Stimulated activated CD4-positive, alpha-beta T cell treated with anti-CD3 and anti-CD28 coated beads, Interleukin-15, amount 100 ng/mL, for 1 hour (primary cell): ENCODE measurements at places on chromosomes 4 and X.

DNA sequence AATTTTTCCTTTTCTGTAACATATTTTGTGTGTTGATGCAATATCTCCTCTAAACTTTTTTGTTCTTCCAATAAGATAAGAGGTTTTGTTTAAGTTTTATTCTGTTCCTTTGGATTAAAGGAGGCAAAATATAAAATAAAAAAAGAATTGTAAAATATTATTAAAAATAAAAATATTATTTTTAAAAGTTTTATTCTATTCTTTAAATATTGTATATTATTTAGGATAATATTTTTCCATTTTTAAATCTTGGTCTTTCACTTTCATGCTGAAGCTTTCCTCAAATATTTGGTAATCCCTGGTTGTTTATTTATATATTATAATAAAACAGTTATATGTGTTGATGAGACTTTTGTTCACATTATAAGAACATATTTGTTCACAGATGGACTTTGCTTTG, 187.9 kb upstream of the PDE5A start:
- DNase-seq: no peak

DNA sequence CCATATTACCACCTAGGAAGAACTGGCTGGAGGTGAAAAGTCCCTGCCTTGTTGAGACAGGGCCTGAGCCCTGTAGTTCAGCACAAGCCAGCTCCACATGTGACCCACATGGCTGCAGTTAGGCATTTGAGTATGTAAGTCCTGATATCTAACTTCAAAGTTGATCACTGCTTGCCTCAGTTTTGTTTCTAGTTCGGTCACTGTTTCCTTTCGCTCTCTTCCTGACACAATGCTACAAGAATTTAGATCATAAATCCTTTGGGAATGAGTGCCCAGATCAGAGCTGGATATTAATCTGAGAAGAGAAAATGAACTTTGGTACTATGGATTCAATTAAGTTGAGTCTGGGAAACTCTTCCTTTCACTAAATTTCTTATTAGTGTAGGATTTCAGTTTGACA, 48.4 kb downstream of the AKAP4 start:
- no peak for DNase-seq

- DNase-seq: peak; percentile 56
Observed at GRCh38 chrX:153875391-153876111, 10.4 kb downstream of the L1CAM start.

DNA sequence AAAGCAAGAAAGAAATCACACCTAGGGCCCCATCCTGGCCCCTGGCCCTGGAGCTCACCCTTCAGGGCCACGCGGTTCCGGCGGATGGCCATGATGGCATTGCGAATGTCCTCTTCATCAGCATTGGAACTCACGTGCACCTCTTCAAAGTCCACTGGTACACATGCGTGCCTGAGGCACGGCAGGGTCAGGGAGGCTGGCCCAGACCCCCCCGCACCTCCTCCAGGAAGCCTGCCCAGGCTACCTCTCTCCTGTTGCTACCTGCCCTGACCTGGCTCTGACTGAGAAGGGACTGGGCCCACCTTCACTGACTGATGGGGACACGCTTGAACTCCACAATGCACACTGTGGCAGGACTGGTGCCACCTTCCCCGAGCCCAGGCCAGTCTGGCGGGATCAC, 4.5 kb downstream of the IDH3G start:
- no peak for DNase-seq

- no peak for DNase-seq
Observed at GRCh38 chr4:68175562-68176155, 46.0 kb upstream of the TMPRSS11F start.

DNA sequence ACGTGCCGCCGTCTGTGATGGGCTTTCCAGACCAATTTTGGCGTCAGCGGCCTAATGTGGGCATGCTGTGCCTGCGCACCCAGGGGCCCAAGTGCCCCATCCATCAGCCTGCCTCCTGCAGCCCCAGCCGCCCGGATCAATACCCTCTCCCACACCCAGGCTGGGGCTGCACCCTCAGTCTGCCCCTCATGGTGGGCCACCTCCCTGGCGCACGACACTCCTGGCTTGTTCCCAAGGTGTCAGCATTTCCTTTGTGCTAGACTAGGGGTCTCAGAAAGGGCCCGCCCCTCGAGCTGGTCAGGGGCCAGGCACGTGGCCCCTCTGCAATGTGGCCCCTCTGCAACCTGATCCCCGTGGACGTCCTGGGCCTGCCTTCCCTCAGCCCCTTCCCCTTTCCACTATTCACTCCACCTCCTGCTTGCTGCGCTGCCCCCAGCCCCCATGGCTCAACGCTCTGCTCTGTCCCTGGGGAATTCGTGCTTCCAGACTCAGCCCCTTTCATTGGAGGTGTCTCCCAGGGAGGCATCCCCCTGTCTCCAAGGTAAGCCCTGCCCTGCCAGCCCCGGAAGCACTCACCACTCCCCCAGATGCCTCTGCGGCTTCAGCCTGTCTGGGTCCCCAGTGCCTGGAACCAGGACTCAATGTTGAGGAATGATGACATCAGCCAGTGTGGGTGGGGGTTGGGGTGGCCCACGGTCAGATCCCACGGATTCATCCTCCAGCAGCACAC, 130.8 kb downstream of the HMX1 start:
- DNase-seq: no peak

GRCh38 chr4:127747883-127748282, 17.7 kb downstream of the SLC25A31 start:
- DNase-seq: no peak

DNA sequence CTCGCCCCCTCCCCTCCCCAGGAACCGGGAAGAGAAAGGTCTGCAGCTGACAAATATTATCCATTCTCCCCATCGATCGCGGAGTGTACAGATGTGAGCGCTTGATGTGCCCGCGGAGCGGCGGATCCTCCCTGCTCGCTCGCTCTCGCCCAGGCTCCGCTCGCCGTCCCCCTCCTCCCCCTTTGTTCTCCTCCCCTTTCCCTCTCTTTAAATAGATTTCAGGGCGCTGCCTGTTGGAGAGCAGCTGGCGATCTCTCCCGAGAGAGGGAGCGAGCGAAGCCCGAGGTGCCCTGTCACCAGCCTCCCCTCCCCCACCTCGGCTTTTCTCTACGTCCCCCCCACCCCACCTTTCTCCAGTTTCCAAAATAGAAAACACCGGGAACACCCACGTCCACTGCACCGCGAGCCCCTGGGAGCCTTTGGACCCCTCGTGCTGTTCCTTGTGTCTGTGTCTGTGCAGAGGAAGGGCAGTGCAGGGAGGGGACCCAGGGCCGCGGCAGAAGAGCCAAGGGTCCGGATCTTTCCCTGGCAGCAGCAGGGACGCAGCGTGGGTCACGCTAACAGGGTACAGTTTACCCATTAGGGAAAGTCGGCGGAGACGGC, 56.6 kb upstream of the BCOR start:
- no peak for DNase-seq

- DNase-seq: no peak
Observed at GRCh38 chr4:153045111-153045982, 109.2 kb downstream of the FHDC1 start.

DNA sequence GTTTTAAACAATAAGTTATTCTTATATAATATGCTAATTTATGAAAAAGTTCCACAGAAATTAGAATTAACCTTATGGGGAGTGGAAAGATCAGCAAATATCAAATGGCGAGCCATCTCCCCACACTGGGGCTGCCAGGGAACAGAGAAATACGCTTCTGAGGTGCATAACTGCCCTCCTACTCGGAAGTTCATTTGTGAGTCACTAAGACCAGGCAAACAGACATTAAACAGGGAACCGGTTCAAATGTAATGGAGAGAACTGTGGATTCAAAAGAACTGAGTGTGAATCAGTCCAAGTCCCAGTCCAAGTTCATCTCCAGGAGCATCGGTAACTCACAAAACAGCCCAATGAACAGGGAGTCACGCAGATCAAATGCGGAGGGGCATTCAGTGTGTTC, 11.4 kb upstream of the S100G start:
- DNase-seq: no peak

GRCh38 chr4:111230265-111230664, 607.4 kb upstream of the PITX2 start:
- no peak for DNase-seq

DNA sequence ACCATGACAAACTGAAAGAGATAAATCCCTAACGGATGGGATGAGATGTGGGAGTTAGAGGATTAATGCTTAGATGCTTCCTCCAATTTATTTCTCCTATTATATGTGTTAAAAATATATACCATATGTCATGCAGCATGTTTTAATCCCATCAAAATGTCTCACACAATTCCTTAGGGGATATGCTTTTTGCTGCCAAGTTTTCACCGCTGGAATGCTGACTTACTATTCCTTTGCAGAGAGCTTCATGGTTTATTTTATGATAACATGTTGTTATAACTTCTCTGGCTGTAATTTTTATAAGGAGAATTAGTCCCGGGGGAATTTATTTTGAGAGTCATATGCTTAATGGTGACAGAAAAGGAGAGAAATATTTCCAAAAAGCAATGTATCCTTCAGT, 670.3 kb downstream of the IL1RAPL1 start:
- no peak for DNase-seq

GRCh38 chrX:39972340-39972739, 125.4 kb downstream of the BCOR start:
- DNase-seq: no peak

DNA sequence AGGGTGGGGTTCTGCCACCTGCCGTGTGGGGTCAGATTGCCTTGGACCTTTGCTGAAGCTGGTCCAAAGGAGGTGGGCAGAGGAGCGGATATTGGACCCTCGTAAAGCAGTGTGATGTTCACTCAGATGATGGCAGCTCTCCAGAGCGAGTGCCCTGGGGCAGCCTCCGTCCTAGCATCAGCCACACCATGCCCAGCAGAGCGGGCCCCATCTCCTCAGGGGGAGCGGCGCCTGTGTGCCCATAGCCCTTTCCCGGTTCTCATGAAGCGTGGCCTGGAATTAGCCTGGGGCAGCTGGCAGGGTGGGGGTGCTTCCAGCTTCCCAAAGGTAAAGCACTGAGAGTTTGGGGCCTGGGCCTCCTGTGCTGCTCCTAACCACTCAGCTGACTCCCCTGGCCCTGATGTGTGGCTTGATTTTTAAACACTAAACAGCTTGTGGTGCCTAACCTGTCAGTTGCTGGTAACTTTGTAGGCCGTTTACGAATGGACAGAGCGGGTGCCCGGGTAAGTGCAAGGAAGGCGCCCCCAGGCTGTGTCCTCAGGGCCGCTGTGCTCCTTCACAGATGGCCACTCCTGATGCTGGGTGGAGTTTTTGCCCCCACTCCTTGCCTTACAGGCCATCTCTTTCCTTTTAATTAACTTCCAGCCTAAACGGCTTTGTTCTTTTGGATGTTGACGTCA, 36.0 kb downstream of the NOP14 start:
- DNase-seq: no peak

DNA sequence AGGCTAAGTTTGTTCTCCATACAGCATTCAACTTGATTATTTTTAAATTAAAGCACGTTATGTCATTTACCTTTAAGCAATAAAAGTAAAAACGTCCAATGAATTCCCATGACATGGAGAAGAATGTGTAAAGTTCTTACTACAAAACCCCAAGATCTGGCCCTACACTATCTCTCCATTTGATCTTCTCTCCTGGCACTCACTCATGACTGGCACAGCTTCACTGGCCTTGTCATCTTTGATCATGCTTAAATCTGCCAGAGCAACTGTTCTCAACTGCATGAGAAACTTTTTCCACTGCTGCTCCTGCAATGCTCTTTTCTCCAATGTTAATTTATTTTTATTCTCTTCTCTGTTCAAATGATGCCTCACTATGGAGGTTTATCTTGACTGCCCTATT, 1109.0 kb upstream of the IGFBP7 start:
- no peak for DNase-seq

DNA sequence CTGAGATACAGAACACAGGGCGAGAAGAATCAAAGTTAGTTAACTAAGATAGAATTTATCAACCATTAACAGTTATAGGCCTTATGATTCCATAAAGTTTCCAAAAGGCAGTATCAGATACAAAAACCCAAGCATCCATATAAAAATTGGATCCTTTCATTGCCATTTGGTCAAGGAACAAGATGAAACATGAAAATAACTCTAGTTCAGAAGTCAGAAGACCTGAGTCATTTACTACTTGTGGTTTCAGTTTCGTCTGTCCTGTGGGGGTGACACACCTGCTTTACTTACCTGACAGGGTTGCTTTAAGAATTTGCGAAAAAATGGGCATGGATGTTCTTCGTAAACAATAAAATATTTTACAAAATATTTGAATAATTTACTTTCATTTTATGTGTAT, 130.8 kb downstream of the ANAPC10 start:
- no peak for DNase-seq

GRCh38 chrX:119753639-119754257, 4.6 kb upstream of the SOWAHD start:
- peak; percentile 10 for DNase-seq

DNA sequence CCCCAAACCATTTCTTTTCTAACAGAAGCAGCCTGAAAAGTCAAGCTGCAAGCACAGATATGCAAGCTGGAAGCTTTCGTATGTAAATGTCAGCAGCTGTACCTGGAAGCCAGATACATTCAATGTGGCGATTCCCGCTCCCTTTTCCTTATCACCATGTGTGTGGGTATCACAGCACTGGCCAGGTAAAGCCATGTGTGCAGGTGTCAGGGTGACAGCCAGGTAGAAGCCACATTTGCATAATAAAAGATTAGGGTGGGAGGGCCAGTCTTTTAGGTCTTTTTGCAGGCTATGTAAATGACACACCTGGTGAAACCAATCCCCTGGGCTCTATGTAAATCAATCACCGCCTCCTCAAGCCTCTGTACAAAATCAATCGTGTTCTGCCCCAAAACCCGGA, 50.1 kb downstream of the RXFP1 start:
- DNase-seq: no peak

GRCh38 chr4:55615008-55615407, 21.1 kb downstream of the NMU start:
- no peak for DNase-seq

DNA sequence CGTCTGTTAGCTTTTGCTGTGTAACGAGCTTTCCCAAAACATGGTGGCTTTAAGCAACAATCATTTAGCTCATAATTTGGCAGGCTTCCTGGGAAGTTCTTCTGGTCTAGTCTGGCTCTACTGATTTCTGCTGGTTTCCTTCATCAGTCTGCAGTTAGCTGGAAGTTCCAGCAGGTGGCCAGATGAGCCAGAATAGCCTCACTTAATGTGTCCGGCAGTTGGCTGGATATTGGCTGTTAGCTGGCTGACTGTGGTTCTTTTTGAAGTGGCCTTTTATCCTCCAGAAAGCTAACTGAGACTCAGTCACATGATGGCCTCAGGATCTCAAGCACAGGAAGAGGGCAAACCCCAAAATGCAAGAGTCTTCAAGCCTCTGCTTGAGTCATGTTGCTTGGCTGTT, 34.9 kb downstream of the FTHL17 start:
- DNase-seq: no peak

GRCh38 chr4:83552924-83553323, 17.0 kb downstream of the GPAT3 start:
- DNase-seq: no peak
